Naive thymus-derived CD8-positive, alpha-beta T cell (primary cell): ENCODE measurements at places on chromosomes 5 and 9. TPM values are rescaled to one million over a fixed set of nuclear protein-coding genes. Genes with fewer than 3 reads are reported as not detected.

The COL5A1 gene
- total RNA-seq, result 0.26 TPM

The RELL2 gene
- 22.3 TPM for total RNA-seq

The OTP gene
- total RNA-seq, result not detected

The SUB1 gene
- total RNA-seq, result 218 TPM
